ENCODE measurements at places on chromosomes 13 and 19.

GRCh38 chr19:50331994-50332243 is 2.7 kb upstream of the KCNC3 start:
- no peak for DNase-seq

- DNase-seq = no peak
These were observed 3.4 kb downstream of the NUMBL start for GRCh38 chr19:40686882-40687524.

GRCh38 chr19:49390131-49390928 is 2.3 kb downstream of the KASH5 start:
- no peak for DNase-seq

DNA sequence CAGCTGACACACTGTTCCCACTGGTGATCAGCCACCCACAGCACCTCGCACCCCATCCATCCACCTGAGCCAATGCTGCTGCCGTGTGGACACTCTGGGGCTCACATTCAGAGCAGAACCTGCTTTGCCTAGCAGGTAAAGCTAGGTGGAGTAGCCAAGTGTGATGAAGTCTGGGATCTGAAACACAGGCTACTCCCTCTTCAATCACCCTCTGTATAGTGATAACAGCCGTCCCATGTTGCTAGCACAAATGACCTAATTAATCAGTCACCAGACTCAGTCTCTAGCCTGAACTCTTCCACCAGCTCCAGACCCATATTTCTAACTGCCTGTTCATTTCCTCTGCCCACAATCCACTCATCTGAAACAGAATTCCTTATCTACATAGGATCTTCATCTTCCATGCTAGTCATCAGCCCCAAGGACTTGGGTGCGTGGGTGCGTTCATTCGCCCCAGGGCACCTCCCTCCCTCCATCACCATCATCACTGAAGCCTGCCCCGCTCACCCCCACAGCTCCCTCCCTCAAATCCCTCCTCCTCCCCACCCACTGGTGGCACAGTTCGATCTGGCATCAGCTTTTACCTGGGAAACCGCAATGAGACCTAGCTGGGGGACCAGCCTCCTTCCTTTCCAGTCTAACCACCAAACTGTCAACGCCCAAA is 19.8 kb downstream of the STK24 start:
- DNase-seq = no peak

- no peak for DNase-seq
These were observed 106.6 kb downstream of the RAB20 start for GRCh38 chr13:110454956-110455355.

DNA sequence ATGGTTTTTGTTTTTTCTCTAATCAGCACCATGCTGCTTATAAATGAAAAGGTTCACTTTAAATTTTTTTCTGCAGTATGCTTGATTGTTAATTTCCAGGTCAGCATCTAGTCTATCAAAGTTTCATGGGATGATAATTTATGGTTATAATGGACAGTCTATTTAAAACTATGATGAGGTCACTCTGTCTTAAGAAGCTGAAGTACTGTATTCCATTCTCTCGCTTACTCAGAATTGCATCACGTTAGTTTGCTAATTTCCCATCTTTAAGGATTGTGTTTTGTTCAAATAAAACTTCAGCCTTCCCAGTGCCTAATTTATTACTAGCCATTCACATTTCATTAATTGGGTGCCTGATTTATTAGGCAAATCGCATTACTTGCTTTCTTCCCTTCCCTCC is 94.3 kb downstream of the GPC6 start:
- peak; percentile 64 for DNase-seq

- no peak for DNase-seq
These were observed 711 bp downstream of the CAMSAP3 start for GRCh38 chr19:7596211-7596937.

DNA sequence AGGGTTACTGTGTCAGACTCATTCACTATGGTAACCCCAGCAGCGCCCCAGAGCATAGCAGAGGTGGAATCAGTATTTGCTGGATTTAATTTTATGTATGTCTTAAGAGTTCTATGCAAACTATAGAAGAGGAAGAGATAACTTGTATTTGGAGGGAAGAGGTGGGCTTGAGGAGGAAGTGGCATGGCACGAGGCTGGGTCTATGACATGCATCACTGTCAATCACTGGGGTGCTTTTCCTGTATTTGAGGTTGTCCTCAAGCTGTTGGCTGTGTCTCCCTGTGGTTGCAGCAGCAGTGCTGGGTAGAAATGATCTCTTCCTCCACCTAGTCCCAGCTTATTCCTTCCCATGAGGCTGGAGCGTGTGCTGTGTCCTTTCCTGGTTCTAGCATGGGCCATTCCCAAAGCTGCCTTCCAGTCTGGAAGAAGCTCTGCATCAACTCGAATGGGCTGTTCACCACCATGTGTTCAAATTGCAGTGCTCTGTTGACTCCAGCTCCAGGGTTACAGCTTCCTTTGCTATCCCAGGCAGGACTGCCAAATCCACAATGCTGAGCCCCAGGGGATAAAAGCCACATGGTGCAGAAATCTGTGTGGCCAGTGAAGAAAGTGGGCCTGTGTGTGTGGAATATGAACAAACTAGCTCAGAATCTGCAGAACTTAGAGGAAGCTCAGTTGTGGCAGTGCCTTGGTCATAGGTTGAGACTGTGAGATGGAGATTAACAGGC is 73.1 kb upstream of the MTIF3 start:
- DNase-seq = peak; percentile 1

DNA sequence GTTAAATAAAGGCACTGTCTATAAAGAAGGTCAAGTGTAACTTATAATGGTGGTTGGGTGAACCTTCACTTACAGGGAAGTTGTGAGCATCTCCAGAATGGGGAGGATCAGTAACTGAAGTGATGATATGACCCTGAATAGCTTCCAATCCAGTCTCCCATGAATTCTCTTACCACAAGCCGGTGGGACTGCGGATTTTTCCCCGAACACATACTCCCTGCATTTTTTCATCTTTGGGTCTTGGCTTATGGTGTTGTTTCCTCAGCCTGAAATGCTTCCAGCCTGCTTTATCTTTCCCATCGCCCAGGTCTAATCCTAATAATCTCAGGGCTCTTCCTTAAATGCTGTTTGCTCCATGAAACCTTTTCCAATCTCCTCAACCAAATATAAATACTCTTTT is 2.0 kb upstream of the CSNK1A1L start:
- DNase-seq = no peak

DNA sequence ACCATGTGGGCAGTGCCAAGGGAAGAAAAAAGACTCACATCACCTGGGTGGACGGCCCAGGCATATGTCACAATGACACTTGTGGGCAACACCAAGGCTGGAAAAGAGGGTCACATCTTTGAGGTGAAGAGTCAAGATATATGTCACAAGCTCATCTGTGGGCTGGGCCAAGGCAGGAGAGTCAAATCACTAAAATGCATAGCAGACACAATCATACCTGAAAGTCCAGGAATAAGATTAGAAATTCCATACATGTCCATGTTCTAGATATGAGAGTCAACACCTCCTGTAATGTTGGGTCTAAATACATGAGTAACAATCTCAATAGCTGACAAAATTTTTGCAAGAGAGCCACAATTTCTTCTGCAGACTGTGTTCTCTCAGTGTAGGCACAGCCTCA is 145.0 kb downstream of the ZNF675 start:
- no peak for DNase-seq

- no peak for DNase-seq
These were observed 230.7 kb upstream of the SPRY2 start for GRCh38 chr13:80571346-80572307.

DNA sequence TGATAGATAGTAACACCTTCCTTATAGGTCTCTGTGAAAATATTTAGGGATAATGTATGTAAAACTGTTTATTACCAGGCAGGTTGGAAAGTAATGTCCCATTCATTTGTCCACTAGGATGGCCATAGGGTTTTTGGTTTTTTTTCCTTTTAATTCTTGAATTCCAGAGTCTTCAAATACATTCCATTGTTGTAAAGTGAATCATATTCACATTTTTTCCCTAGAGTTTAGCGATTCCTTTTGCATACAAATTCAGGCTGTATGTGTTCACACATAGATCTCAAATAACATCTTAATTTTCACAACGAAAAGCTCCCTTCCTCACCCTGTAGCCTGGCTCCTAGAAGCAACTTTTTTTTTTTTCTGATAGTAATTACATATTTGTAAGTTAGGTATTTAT is 1.8 kb upstream of the ZNF557 start:
- no peak for DNase-seq

DNA sequence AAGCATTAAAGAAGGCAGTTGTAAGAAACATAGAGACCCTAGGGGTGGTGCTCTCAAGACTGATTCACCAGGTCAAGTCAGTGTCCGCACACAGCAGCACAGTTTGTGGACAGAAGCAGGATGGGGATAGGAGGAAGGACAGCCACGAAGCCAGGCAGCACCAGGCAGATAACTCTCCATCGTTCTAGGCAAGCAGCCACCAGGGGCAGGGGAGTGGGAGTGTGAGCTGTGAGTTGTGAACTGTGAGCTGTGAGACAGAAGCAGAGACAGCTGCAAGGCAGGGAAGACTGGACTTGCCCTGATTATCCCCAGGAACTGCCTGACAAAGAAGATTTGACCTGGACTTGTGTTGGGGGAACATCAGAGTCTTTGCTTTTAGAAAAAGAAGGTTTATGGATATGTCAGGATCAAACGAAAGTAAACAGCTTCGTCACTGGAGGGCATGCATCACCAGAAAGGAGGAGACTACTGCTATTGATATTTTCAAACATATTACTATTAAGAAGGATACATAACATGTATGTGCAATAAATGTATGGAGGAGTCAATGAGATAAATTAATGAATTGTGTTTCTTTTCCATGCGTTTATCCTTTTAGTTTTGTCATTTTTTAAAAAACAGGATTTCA is 286.1 kb downstream of the IRS2 start:
- DNase-seq = peak; percentile 21

DNA sequence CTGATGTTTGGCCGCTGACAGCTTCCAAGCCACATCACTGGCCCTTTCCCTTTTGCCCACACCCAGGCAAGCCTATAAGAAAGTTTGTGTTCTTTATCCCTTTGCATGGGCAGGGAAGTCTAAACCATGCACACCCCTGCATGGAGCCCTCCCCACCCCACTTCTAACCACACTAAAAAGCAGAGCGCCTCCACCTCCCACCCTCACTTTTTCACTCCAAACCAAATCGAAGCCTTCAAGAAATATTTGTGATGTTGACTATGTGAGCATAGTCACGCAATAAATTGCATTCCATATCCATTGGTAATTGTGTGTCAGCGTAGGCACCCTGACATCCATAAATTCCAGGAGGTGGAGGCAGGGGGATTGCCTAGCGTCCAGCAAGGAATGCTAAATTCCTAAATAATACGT is 104.4 kb upstream of the LSM14A start:
- DNase-seq = peak; percentile 5

- peak; percentile 13 for DNase-seq
These were observed 6.7 kb downstream of the ZBTB32 start for GRCh38 chr19:35710784-35711723.

GRCh38 chr19:11361771-11362731 is 6.8 kb downstream of the PLPPR2 start:
- DNase-seq = no peak

- DNase-seq = no peak
These were observed 72.0 kb downstream of the ALOX5AP start for GRCh38 chr13:30807392-30807791.

GRCh38 chr13:45416516-45417128 is 1.6 kb downstream of the SLC25A30 start:
- no peak for DNase-seq

DNA sequence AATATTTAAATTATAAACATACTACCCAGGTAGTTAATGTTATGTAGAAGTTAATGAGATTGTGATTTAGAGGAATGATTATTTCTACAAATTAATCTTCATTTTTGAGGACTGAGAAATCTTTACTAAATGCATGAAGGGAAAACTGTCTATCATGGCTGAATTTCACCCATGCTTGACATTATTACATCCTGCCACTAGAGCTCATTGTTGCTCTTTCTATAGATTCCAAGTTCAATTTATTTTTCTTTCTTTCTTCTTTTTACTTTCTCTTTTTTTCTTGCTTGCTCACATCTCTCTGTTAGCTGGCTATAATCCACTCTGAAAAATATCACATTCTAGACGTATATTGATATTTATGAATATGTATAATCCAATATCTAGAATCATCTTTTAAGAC is 505.0 kb upstream of the KLHL1 start:
- no peak for DNase-seq

DNA sequence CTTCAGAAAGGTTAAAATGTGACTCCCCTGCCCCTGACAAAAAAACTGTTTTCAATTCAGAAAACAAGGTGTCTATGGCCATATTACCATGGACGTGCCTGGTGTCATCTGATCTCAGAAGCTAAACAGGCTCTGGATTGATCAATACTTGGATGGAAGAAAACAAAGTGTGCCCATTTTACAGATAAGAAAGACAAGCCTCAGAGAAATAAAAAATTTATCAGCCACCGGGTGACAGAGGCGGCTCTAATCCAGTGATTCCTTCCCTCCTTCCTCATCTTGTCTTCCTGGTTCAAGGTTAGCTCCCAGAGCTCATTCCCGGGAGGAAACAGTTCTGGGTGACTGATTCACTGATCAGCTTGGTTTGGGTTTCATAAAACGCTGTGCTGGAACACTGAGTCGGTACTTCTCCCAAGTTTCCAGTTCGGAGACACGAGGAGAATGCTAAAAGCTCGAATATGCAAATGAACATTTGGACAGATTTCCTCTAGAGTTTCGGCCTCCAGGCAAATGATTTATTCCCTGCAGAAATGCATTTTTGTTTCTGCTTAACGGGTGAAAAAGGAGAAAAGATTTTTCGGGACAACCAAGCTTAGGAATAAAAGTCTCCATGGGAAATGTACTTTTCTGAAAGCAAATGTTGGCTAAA is 211.2 kb downstream of the UQCRFS1 start:
- DNase-seq = peak; percentile 20

DNA sequence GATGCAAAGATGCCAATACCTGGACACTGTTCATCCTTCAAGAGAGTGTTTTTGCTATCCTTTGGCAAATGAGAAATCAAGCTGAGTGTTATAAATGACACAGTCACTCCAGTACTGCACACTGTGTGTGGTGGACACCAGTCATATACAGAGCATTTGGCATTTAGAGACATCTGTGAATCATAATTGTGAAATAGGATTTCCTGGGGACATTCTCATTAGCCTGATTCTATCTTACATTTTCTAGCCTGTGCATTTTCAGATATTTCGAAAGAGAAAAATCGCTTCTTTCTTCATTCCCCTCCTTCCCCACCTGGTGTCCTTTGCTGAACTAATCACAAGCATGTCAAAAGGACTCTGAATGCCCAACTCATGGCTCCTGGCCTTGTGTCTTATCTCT is 781.0 kb upstream of the ARGLU1 start:
- peak; percentile 64 for DNase-seq

Measured in fibroblast of mammary gland (primary cell).